Stimulated activated CD8-positive, alpha-beta memory T cell treated with anti-CD3 and anti-CD28 coated beads, Interleukin-15, amount 100 ng/mL, for 48 hours (primary cell): ENCODE measurements at places on chromosomes 3 and 15.

- no peak for DNase-seq
Measured at GRCh38 chr15:65632780-65633375, 11.1 kb downstream of the SLC24A1 start.

GRCh38 chr3:190826018-190826417 is 36.5 kb downstream of the GMNC start:
- no peak for DNase-seq

DNA sequence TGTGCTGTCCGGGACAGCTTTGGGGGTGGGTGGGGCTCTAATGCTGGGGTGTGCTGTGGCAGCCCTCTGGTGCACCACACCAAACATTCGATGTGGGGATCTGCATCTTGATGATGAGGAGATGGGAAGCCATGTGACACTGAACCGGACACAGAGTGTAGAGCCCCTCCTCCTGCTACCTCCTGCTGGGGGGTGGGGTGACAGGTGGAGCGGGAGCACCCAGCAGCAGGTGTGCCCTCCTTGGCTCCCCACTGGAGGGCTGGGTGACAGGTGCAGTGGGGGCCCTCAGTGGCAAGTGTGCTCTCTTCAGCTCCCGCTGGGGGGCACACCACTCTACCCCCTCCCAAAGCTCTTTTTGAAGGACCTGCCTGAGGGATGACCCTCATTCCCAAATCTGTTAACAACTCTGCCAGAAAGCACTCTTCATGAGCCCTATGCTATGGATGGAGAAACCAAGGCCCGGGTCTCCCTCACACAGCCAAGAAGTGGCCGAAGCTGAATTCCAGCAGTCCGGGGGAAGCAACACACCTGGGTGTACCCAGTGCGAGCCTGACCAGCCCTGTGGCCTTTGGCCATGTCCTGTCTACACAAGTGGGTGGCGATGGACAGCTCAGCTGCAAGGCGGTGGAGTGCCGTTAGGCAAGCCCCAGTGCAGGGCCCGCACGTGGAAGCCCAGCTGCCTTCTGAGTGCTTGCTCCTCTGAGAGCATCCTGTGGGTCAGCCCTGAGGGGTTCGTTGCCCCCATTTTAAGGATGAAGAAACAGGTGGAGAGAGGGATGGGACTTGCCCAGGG is 609 bp upstream of the UROC1 start:
- no peak for DNase-seq

GRCh38 chr3:52843108-52843865 is 8.5 kb upstream of the MUSTN1 start:
- DNase-seq = no peak

DNA sequence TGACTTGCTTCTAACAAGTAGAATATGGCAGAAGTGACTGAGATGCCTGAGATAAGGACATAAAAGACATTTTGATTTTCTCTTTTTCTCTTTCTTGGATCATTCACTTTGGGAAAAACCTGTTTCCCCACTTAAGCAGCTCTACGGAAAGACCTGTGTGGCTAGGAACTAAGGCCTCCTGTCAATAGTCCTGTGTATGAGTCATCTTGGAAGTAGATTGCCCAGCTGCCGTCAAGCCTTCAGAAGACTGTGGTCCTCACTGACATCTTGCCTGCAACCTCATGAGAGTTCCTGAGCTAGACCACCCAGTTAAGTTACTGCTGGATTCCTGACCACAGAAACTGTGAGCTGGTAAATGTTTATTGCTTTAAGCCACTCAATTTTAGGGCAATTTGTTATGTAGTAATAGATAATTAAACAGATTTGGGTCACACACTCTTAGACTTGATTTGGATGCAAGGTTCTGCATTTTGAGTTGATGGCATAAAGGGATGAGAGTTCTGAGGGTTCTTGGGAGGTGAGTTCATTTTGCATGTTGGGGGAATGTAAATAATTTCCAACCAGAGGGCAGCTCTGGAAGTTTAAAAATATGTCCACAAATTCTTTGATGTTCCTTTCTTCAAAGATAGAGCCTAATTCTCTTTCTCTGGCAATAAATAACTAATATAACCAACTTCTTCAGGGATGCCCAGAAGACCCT is 229.2 kb downstream of the SQOR start:
- no peak for DNase-seq

- DNase-seq = no peak
Measured at GRCh38 chr3:8709801-8710507, 23.6 kb upstream of the CAV3 start.

DNA sequence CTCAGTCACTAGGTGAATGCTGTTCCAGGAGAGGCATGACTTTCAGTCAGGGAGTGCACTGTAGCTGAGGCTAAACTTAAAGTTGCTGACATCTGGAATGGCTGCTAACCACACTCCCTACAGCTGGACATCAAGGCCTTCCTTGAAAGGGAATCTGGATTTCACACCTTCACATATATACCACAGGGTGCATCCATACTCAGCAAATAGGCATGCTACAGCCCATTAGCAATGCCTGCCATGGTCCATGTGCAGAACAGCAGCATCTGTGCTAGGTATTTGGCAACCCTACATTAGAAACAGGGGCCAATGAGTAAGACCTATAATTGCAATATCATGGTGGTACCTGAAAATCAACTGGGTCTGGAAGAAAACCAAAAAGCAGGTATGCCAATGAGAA is 74.8 kb downstream of the SNTN start:
- no peak for DNase-seq

- no peak for DNase-seq
Measured at GRCh38 chr3:13494463-13495350, 14.6 kb downstream of the HDAC11 start.

DNA sequence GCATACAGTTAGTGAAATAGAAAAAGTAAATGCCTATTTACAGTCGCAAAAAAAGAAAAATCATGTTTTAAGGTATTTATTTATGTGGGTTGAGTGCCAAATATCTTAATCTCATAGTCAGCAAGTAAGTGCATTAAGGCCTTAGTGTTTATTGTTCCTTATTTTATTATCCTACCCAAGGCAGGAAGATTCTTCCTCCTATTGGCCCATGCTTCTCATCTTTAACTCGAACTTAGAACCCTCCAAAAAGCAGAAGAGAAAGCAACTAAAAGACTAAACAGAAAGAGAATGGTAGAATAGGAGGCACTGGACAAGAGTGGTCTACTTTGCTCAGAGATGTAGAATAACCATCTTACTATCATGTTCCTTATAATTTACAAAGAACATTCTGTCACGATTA is 7.5 kb downstream of the RFX7 start:
- no peak for DNase-seq

- DNase-seq = no peak
Measured at GRCh38 chr3:187046033-187046432, 93.3 kb downstream of the RPL39L start.

GRCh38 chr15:42385206-42385979 is 26.1 kb downstream of the CAPN3 start:
- no peak for DNase-seq

DNA sequence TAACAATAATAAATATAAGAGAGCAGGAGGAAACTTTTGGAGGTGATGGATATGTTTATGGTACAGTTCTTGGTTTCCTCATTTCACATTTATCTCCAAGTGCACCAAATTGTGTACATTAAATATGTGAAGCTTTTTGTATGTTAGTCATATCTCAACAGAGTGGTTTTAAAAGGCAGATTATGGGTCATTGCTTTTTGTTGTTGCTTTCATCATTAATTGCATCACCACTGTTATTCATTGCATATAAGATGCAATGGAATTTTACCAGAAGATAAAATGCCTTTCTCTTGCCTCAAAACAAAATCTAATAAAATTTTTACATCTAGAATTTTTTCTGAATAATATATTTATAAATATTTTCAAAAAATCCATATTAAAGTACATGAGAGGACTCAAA is 1198.9 kb upstream of the GBE1 start:
- DNase-seq = no peak

GRCh38 chr3:177597311-177598096 is 400.2 kb upstream of the TBL1XR1 start:
- DNase-seq = no peak

- no peak for DNase-seq
Measured at GRCh38 chr3:71857956-71858355, 73.0 kb upstream of the PROK2 start.

- no peak for DNase-seq
Measured at GRCh38 chr3:113898892-113899291, 48.9 kb upstream of the ZDHHC23 start.

- DNase-seq = no peak
Measured at GRCh38 chr3:23607184-23607847, 198.4 kb upstream of the UBE2E1 start.

DNA sequence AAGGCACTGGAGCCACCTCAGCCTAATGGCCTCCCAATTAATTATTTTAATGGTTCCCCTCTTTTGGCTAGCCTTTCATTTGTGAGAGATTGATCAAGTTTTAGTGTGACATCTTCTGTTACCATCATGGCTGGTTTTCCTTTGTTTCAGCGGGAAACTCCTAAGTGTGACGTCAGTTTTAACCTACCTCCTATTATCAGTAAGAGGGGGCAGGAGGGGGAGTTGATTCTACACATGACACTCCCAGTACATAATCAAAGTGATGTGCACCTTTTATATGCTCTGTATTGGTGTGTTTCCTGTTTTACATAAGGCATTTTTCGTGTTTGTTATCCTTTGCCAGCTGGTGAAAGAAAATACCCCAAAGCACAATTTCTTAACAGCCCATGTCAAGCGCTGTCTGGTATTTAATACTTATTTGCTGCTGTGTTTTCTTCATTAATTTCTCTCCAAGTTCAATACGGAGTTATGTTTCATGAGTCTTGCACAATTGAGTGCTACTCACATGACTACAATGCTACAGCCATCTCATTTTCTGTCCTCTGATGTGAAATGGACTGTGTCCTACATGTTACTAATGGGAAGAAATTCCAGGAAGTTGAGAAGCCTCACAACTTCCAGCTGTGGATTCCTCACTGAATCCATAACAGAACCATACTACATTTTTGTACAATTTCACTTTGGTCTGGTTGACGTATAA is 52.2 kb upstream of the POLR2M start:
- DNase-seq = no peak

DNA sequence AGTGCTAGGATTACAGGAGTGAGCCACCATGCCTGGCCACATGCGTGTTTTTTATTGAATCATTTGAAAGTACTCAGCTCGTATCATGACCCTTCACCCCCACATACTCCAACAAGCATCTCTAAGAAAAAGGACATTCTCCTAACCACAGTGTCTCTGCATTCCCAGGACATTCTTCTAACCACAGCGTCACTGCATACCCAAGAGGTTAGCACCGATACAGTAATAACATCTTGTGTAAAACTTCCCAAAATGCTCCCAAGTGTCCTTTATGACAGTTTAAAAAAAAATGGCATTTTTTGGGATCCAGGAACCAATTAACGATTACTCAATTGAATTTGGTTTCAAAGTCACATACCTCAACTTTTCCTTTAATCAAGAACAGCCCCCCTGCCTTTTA is 39.6 kb downstream of the FLNB start:
- no peak for DNase-seq

DNA sequence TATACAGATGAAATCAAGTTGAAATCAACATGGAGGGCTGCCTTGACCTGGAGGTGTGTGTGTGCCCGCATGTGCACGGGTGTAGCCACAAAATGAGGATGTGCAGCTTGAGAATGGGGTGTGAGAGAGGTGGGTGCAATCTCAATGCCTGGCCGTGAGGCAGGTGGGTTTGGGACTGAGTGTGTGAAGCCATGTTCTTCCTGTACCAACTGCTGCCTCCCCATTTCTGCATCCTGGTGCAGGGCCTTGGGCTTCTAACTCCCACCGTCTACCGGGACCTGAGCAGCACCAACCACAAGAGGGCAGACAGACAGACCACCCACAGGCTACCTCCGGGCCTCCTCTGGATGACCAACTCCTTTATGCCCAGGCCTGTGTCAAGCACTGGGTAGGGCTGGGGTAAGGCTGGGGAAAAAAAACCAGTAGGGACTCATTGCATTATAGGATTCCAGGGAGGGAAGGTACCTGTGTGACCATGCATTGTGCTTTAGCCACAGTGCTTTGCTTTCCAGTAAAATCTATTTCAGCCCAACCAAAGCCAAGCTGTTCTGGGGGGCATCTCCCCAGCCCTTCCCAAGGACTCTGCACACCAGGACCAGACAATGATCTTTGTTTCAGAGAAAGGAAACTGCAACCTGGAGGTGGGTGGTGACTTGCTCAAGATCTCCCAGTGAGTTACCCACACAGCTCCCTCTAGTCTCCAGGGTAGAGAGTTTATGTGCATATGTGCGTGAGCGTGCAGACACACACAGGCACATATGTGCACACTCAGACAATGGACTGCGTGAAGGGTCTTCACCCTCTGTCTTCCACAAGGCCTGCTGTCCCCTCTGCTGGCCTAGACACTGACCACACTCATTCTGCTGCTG is 162.2 kb upstream of the TLE3 start:
- no peak for DNase-seq

GRCh38 chr15:88322461-88322860 is 65.9 kb upstream of the NTRK3 start:
- DNase-seq = no peak

- no peak for DNase-seq
Measured at GRCh38 chr3:52430416-52430810, 14.5 kb downstream of the SEMA3G start.
